ENCODE measurements at places on chromosomes 6 and 20. TPM values are rescaled to one million over a fixed set of nuclear protein-coding genes. Genes with fewer than 3 reads are reported as not detected.

GRCh38 chr20:61643656-61644377 is 391.8 kb downstream of the CDH4 start:
- DNase-seq: peak; percentile 72

DNA sequence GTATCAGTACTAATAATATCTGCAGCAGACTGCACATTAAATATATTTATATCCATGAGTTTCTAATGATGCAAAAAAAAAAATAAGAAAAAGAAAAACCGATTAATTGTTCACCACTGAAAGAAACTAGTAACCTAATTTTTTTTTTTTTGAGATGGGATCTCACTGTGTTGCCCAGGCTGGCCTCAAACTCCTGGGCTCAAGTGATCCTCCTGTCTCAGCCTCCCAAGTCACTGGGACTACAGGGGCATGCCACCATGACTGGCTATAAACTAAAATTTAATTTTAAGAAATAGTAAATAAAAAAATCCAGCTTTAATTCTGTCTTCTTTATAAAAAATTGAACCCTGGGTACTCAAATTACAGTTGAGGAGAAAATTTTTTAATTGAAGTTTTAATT is 358.2 kb downstream of the QKI start:
- DNase-seq: no peak

DNA sequence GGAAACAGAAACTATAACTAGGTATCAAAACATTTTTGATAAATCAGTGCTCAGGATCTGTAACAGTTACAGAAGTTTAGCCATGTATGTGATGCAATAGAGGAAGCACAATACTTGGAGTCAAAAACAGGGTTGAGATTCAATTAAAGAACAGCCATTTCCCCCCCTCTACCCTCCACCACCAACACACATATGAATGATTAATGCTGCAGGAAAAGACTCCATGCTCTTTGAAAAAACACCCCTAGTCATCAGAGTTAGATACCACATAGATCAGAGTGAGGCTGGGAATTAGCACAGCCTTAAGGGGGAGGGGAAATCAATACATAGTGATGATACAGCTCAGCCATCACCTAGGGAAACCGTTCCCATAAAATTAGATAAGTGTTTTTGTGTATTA is 108.9 kb upstream of the EMILIN3 start:
- DNase-seq: no peak

DNA sequence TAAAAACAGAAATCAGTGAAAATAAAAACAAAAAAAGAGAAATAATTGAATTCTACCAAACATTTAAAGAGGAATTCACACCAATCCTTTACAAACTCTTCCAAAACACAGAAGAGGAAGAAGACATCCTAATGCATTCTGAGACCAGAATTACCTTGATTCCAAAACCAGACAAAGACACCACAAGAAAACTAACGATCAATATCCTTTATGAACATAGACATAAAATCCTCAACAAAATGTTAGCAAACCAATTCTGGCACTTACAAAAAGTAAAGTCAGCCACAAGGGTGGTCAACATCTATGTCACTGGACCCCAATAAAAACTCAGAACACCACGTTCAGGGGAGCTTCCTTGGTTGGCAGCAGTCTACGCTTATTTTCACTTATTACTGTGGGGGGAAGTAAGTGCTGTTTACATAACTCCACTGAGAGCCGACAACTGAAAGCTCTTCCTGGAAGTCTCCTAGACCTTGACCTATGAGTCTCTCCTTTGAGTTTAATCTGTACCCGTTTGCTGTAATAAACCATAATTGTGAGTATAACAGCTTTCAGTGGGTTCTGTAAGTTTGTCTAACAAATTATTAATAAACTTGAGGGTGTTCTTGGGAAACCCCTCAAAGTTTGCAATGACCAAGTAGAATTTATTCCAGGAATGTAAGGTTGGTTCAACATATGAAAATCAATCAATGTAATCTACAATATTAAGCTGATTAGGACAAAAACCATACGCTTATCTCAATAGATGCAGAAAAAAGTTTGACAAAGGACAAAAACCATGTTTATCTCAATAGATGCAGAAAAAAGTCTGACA is 24.5 kb downstream of the GZF1 start:
- DNase-seq: no peak

GRCh38 chr6:466564-466963 is 75.0 kb downstream of the IRF4 start:
- no peak for DNase-seq

DNA sequence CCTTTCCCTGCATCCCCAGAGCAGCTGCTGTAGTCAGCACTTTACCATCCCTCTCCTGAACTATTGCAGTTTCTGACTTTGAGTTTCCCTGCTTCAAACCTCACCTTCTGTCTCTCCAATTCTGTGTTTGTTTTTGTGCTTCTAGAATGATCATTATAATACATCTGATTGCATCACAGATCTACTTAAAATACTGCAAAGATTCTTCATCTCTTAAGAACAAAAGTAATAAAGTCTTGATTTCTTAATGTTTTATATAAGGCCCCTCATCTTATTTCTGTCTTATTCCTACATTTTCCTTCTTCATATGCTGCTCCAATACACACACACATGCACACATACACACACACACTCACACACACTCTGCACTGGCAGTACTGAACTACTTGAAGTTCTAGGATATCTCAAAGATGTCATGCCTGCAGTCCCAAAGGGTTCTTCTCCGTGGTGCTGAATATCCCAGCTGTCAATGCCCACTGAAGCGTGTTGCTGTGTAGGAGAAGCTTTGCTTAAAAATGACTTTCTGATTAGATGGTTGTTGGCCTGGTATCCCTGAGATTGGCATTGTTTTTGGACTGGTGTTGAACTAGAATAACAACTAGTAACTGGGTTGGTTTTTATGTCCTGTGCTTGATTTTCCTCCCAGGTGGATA is 97.2 kb downstream of the MAP3K4 start:
- no peak for DNase-seq

- peak; percentile 42 for DNase-seq
Observed at GRCh38 chr20:38680500-38681306, 43.6 kb upstream of the SLC32A1 start.

GRCh38 chr6:13383328-13384163 is 55.2 kb upstream of the TBC1D7 start:
- DNase-seq: no peak

DNA sequence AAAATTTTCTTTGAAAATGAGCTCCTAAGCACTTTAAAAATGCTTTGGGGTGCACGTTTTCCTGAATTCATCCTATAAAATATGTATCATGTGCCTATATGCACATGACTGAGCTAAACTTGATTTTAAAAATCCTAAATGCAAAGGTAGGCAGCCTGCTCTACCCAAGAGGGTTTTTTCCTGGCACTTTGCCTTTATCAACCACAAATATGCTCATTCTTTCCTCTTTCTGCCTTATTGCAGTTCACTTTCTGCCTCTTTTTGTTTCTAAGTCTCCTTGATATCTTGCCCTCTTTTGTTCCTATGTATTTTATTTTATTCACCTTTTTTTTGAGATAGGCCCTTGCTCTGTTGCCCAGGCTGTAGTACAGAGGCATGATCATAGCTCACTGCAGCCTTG is 229.3 kb downstream of the GRM1 start:
- no peak for DNase-seq

- DNase-seq: no peak
Observed at GRCh38 chr6:112330879-112331265, 16.3 kb upstream of the RFPL4B start.

DNA sequence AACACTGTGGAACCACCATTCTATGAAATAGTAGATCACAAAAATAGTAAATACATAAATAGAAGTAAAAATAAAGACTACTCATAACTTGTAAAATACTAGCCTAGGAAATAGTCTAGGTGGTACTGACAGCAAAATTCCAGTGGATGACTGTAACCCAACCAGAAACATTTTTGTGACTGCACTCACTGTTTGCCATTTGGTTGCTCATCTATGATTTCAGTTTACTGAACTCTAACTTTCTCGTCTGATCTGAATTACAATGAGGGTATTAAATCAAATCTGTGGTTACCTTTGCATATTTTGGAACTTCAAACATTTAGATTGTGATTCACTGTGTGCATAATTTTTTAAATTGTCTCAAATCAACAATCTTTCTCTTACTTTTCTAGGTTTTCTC is 151.1 kb downstream of the KHDC1L start:
- DNase-seq: no peak

GRCh38 chr20:13855613-13856012 is 70.8 kb downstream of the NDUFAF5 start:
- DNase-seq: no peak

DNA sequence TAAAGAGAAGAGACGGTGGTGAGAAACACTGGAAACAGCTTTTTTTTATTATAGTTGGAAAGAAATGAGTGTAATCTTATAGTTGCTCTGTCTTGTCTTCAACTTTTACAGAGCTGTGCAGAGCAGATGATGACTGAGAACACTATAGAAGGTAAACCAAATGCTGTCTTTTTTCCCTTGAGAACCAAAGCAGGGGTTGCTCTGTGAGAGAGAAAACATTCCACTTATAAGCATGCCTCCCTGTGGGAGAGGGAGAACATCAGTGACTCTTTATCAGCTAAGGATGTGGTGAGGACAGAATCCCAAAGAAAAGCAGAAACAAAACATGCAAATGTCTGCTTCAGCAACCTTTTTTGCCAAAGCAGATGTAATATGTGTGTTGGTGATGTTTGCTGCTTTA is 179.3 kb upstream of the HDDC2 start:
- DNase-seq: no peak

GRCh38 chr20:36599912-36600345 is 5.7 kb upstream of the RAB5IF start:
- DNase-seq: no peak

DNA sequence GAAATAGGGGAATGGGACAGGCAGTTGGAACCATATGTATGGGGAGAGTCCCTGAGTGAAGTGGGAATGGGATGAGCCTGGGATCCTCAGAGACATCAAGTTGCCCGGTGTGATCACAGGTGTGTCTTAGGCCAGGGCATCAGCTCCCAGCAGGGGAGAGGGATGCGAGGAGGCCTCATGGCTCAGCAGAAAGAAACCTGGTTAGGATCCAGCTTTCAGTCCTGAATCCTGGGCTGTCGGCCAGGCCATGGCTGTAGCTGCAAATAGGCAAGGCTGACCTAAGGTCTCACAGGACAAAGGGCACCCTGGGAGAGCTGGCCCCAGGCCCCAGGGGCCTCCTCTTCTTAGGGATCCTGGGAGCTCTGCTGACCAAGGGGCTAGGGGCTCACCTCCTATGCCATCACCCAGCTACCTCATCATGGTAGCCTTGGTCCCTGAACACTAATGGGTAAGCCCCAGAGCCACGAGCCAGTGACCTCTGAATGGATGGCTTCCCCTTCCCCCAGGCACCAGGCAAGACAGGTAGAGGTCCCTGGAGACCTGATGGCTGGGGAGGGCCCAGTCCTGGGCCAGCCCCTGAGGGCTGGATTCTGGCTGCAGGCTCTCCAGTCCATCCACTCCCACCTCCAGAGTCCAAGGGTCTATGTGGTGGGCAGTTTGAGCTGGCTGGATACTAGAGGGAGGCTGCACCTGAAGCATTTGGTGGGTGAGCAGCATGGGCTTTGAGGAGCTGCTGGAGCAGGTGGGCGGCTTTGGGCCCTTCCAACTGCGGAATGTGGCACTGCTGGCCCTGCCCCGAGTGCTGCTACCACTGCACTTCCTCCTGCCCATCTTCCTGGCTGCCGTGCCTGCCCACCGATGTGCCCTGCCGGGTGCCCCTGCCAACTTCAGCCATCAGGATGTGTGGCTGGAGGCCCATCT is at the start of gene SLC22A7:
Gene SLC22A7 (plus strand): TSS at position 617 of the 921 bp plus-strand sequence. CDS start 99 bp downstream, at position 716.
- DNase-seq: no peak

DNA sequence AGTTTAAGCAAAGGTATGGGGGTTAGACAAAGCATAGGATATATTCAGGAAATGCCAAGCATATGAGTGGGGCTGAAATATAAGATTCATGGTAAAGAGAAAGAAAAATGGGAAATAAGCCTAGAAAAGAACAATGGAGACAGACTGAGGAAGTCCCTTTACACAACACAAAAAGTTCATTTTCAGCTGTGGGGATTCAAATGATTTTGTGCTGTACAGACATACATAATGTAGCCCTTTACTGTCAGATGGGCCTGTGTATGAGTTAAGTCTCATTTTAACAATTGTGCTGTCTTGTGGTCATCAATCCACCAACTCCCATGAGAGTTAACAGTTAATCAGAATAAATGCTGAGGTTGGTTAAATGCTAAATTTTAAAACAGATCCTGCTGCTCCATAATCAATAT is 37.2 kb downstream of the REV3L start:
- DNase-seq: no peak

- no peak for DNase-seq
Observed at GRCh38 chr6:34239500-34239825, 2.8 kb downstream of the HMGA1 start.

DNA sequence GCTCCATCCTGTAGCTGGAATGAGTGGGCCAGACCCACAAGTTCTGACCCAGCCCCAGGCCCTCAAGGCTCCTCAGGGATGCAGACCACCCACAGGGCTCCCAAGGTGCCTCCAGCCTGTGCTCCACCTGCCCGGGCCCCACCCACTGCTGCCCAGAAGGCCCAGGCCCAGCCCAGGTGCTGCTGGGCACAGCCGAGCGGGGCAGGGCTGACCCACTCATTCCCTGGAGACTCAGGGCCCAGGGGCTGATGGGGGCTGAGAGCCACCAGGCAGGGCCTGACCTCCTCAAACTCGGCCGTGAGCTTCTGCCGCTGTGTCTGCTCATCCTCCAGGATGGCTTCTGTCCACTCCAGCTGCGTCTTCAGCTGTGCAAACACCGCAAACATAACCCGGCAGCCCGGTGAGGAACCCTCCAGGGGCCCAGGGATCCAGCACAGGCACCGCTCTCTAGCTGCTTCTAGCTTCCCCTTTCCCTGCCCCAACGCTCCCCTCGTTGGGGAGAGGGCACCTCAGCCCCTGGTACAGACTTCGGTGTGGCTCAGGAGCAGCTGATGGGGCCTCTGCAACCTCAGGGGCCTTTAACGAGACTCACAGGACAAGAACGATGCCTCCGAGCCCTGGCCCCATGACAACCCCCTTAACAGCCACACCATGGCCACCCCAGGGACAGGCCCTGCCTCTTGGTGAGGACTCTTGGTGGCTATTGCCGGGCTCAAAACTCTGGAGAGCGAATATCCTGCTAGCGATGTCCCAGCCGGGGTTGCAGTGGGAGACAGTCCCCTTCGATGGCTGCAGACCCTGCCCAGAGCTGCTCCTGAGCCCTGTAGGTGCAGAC is 46.0 kb downstream of the DSTN start:
- no peak for DNase-seq

GRCh38 chr6:36542041-36542440 is 5.2 kb downstream of the STK38 start:
- DNase-seq: no peak

- DNase-seq: no peak
Observed at GRCh38 chr6:143561105-143561704, 49.7 kb upstream of the FUCA2 start.

GRCh38 chr20:43748274-43748673 is 21.5 kb upstream of the GTSF1L start:
- DNase-seq: no peak

- DNase-seq: no peak
Observed at GRCh38 chr20:7829031-7829430, 111.2 kb downstream of the HAO1 start.

- DNase-seq: no peak
Observed at GRCh38 chr6:140909625-140910024, 1223.1 kb upstream of the GJE1 start.

The FKBP1A gene
- 239 TPM for polyA plus RNA-seq

The PKIB gene
- 2.0 TPM for polyA plus RNA-seq

The CCN6 gene
- polyA plus RNA-seq: 0.34 TPM

The SLC32A1 gene
- not detected for polyA plus RNA-seq

The PAK5 gene
- not detected for polyA plus RNA-seq

The PABPC1L gene
- polyA plus RNA-seq: 9.3 TPM

The PDE10A gene
- polyA plus RNA-seq: 12.2 TPM
